ENCODE measurements at places on chromosomes 7 and 10.

DNA sequence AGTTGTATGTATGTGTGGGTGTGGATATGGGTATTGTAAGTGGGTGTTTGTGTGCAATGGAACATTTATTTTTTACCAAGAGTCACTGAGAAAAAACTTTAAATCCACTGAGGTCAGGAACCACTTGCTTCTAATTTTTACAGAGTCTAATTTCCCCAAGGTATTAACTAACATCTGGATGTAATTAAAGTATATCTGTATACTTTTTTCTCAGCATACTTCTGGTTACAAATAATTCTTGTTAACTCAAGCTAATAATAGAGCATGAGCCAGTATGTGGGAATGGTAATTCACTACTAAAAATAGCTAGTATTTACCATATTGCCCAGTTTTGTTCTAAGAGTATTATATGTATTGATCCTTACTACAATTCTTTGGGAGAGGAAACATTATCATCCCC is 24.6 kb upstream of the STEAP4 start:
- DNase-seq: no peak

GRCh38 chr10:86849181-86849894 is 92.9 kb downstream of the BMPR1A start:
- no peak for DNase-seq

DNA sequence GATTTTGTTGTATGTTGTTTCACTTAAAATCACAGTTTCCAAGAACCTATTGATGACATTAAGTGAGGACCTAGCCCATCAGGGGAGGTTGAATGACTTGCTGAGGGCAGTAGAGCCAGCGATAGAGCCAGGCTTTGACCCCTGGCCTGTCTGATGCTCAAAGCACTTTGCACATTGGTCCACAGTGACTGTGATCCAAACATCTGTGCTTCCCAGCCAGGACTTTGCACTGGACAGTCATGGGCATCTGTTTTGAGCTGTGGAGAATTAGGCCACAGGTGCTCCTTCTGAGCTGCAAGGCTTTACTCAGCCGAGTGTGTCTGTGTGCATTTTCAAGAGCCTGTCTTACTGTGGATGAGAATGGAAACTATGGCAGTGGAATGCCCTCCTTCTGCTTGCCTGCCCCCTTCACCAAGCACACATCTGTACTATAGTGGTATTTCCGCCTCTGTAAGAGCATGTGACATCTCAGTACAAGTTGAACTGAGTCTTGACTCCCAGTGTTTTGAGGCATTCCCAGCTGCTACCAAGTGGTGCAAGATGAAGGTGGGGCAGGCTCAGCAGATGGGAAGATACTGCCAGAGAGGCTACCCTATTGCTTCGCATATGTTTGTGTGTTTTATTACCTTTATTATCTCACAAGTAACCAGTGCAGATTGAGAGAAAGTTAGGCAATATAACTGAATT is 72.7 kb upstream of the AOAH start:
- DNase-seq: no peak

DNA sequence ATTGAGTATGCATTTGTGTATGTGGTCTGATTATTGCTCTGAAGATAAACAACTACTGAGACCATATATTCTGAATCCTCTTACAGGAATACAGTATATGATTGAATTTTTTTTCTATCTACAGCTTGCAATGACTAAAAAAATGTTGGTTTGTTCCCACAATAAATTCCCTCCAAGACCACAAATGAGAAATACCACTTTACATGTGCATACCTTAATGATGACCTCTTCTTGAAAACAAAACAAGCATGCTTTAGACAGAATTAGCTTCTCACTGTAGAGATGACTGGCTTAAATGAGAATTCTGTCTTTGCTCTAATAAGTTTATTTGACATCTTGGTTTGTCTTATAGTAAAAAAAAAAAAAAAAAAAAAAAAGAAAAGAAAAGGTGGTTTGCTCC is 241.5 kb downstream of the PCDH15 start:
- DNase-seq: no peak

DNA sequence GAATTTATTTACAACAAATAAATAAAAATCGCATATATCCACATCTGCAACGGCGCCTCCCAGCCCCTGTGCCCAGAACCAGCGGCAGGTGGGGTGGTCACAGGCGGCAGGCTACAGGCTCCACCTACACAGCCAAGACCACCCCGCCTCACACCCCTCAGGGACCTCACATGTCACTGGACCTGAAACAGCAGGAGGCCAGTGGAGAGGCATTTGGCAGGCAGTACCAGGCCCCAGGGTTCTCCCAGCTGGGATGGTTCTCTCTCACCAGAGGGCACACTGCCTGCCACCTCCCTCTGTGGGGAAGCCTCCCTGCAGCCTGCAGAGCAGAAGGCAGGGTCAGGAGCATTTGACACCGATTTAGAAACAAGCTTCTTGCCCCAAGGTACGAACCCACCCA is 81.5 kb downstream of the MAD1L1 start:
- no peak for DNase-seq

DNA sequence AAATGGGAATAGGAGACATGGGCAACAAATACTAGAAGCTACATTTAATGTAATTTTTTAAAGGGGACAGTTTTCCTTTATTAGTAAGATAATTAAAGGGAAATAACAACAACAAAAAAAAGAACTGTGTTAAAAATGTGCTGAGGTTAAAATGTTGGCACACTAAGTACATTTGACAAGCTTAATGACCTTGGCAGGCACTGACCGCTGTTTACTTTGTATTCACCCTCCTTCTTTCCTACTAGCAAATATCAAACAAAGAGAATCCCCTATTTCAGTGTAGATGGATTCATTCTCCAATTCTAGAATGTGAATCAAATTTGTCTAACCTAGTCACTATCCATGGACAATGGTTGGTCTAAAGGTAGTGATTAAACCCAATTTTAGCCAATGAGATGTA is 77.5 kb upstream of the TOMM7 start:
- no peak for DNase-seq

DNA sequence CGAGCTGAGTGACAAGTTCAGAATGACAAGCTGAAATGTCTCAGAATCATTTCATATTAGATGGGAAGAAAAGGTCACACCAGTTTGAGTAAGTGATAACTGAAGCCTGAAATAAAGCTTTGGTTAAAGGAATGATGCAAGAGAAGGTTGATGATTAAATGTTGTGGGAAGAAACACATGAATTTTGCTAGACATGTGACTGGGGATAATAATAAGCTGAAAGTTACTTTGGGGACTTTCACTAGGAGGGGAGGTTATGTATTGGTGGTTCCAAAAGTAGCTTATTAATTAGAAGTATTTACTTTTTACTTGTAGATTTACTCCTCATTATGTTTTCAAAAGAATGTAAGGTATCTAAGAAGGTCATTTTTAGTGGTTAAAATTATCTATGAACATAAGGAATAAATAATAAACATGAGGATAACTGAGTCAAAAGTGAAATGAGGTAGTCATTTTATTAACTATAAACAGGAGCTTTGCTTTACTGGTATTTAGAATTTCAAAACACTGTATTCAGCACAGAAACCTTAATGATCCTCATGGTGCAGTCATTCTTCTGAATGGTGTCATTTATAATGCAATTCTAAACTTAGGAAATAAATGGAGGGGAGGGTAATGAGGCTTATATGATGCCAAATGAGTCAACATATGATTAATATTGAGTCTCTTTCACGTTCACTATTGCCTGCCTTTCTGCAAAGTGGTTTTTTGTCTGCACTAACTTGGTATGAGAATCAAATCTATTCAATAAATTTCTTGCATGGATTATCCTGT is 63.7 kb downstream of the PRKG1 start:
- DNase-seq: no peak

DNA sequence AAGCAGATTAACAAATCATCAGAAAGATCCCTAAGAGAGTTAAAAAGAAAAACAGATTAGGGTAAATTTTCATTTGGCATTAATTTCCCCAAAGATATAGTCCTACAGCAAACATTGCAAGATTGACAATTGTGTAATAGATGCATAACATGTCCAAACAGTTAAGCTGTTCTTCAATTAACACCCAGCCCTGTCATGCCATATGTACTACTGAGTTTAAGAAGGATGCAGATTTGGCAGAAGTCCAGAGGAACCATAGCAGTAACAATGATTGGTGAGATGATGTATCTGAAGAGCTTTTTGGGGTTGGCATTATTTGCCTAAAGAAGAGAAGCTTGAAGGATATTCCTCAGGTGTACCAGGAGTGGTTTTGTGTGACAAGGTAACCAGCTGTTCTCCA is 287.6 kb downstream of the LRMDA start:
- DNase-seq: no peak

GRCh38 chr10:1558906-1559305 is 178.4 kb downstream of the ADARB2 start:
- DNase-seq: no peak

DNA sequence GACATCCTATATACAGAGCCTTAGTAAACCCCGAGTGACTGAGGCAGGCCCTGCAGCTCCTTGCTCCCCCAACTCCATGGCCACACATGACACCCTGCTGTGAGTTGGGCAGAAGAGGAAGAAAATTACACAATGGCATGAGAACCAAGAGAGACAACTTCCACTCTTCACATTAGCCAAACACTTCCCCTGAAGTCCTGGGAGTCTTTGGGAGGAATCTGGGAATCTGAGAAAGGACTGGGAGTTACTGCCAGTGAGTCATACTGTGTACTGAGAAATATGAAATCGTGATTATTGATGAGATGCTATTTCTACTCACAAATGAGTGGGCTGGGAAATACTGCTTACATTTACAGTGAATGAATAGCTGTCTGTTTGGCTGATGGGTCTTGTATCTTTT is 116.6 kb downstream of the SPAG6 start:
- DNase-seq: no peak

DNA sequence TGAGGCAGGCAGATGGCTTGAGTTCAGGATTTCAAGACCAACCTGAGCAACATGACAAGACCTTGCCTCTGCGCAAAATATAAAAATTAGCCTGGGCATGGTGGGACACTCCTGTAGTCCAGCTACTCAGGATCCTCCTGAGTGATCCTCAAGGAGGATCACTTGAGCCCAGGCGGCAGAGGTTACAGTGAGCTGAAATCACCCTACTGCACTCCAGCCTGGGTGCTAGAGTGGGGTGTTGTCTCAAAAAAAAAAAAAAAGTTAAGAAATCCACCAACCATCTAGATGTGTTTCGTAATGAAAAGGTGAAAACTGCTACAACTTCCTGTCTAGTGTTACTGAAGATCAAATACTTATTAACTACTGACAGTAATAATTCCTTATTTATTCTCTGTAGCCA is 8.1 kb downstream of the GLCCI1 start:
- no peak for DNase-seq

- DNase-seq: no peak
These were observed 7.8 kb upstream of the COMMD3 start for GRCh38 chr10:22308390-22308789.

DNA sequence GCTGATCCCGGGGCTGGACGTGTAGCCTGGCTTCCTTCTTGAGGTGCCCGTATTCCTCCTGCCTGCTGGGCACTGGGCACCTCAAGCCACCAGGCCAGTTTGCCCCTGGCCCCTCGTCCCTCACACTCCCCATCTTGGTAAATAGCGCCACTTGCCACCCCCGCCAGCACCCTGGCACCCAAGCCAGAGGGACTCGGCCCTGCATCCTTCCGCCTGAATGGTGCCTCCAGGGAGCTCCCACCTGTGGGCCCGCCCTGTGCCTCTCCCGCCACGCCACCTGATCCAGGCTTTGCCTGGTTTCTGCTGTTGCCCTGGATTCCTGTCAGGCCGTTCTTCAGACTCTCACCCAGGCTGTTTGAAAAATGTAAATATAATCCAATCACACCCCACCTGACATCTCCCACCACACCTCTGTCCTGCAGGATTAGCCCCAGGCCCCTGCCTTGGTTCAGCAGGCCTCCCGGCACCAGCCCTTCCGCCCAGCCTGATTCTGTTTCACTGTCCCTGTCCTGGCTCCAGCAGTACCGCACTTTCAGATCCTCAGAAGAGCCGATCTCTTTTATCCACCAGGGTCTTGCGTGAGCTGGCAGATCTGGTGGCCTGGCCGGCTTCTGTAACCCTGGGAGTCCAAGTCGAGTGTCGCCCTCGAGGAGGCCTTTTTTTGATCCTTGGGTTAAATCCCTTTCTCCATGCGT is 33.8 kb downstream of the WIPI2 start:
- no peak for DNase-seq

- DNase-seq: no peak
These were observed 202.6 kb downstream of the PPP1R3A start for GRCh38 chr7:113715981-113716856.

DNA sequence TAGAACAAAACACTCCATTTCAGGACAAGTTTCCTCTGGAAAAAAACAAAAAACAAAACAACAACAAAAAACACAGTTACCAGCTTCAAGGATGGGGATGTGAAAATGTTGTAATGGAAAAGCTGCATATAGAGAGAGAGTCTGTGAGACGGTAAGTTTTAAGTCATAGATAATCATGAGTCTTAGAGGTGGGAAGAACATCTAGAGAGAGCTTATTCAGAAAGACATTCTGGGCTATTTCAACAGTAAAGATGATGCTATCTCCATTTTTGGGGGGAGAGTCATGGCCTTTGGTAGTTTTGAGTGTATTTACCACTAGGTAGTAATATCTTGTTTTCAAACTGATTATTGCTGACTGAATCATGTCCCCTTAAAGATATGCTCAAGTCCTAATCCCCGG is 23.3 kb upstream of the INPP5F start:
- no peak for DNase-seq

DNA sequence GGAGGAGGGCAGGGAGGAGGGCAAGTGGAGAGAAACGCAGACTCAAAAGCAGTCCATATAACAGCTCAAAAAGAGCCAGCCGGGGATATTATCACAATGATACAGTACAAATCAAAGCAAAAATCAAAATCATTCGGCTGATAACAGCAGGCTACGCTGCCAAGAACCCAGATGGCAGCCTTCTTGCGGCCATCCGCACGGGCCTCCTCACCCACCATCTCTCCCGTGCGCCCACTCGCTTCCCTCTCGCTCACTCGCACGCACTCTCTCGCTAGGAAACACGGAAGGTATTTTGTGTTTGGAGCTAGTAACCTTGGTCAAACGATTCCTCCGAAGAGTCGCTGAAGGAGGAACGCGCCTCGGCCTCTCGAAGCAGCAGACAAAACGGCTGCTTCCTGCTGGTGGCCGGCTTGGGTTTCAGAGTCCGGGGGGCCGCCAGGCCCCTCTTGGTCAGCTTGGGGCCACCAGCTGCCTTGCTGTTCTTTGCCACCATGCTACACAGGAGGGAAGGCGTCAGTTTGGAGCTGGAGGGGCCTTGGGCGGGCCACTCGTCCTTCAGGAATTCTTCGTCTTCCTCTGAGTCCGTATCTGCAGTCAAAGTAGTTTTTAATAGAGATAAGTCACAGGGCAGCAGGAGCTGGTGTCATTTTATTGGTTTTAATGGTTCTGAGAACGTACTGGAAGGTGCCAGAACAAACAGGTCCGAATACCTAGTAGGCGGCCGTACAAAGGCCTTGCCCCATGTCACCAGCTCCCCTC is 68.9 kb downstream of the SLC29A4 start:
- DNase-seq: no peak

Measured in stimulated activated CD4-positive, alpha-beta T cell treated with anti-CD3 and anti-CD28 coated beads, TNF-alpha, amount 100 ng/mL, for 48 hours (primary cell).